Activated CD8-positive, alpha-beta memory T cell treated with anti-CD3 and anti-CD28 coated beads, Interleukin-2, amount 10 ng/mL, durations not matched to agents 7 days and 5 days (primary cell): ENCODE measurements at places on chromosomes 12 and 14. TPM values are rescaled to one million over a fixed set of nuclear protein-coding genes. Genes with fewer than 3 reads are reported as not detected.

GRCh38 chr12:85779768-85780167 is 56.4 kb downstream of the RASSF9 start:
- no peak for DNase-seq
- no peak overlapping the region for H3K4me3 ChIP-seq
- no peak overlapping the region for H3K27ac ChIP-seq
- no peaks in the 10 kb centered on the region for H3K27me3 ChIP-seq
- H3K36me3 ChIP-seq: no peaks in the 10 kb centered on the region
- no peaks in the 10 kb centered on the region for H3K4me1 ChIP-seq

GRCh38 chr12:122841544-122842321 is 6.5 kb downstream of the HIP1R start:
- no peaks in the 10 kb centered on the region for H3K36me3 ChIP-seq
- no peak for DNase-seq
- no peak overlapping the region for H3K27ac ChIP-seq
- no peaks in the 10 kb centered on the region for H3K27me3 ChIP-seq

GRCh38 chr12:11716794-11717518 is 67.5 kb downstream of the ETV6 start:
- peaks cover 22% of the 10 kb centered on the region for H3K4me1 ChIP-seq
- H3K27ac ChIP-seq: no peak overlapping the region
- no peak for DNase-seq

The UNC79 gene
- total RNA-seq: not detected

DNA sequence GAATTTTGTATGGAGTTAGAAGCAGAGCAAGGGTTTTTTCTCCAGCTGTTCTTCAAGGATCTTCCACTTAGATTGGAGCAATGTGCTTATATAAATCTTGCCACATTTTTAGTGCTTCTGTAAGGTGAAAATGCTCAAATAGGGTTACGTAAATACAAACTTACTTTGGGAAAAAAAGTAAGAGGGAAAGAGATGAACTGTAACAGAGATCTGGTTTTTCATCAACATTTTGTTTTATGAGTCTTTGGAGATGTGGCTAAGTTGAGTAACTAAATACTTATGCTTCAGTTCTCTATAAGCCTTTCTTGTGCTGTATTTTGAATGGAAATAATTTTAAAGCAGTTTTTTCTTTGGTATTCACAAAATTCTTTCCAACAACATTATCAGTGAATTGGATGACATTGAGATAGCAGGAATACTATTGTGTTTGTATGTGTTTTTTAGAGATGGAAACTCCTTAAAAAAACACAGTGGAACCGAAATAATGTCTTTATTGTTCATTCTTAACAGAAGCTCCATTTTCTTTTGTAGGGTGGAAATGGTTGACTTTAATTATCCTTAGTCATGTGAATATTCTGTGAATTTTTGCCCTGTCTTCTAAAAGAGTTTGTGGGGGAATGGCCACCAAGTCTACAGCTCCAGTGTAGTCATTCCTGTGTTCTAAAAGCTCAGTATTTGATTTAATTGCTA is 45.7 kb downstream of the NPAS3 start:
- no peaks in the 10 kb centered on the region for H3K36me3 ChIP-seq
- H3K4me1 ChIP-seq: no peaks in the 10 kb centered on the region
- no peak for DNase-seq
- no peak overlapping the region for H3K4me3 ChIP-seq
- no peak overlapping the region for H3K27ac ChIP-seq

The KRT74 gene
- total RNA-seq: not detected

DNA sequence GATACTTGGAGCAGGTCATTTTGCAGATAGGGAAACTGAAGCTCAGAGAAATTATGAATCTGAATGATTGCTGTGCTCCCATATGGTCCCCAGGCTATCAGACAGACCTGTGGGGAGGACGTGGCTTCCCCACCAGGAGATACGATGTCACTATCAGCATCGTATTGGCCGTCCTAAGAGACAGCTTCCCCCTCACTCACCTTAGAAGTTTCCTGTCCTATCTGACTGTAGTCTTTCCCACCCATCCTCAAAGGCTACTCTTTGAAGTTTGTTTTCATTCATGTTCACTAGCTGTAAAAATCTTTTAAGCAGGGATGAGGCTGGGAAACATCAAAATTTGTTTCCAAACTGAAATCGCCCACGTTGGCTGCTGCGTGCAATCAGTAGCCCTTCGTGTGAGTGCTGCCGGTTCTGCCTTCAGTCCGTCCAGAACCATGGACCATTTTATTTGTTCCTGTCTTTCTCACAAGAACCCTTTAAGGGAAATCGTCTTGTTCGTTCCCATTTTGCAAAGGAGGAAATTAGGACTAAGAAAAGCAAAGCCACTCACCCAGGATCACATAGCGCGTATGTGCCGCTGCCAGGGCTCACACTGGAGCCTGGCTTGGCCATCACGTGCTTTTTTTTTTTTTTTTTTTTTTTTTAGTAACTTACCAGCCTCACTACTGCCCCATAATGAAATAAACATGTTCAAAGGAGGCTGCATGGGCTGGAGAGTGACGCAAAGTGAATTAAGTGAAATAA is 1.0 kb upstream of the KDM2B start:
- no peak for DNase-seq
- H3K36me3 ChIP-seq: no peaks in the 10 kb centered on the region
- H3K27me3 ChIP-seq: no peaks in the 10 kb centered on the region

GRCh38 chr12:123152833-123153232 is 1.9 kb upstream of the PITPNM2 start:
- peaks cover 19% of the 10 kb centered on the region for H3K27me3 ChIP-seq
- DNase-seq: no peak
- no peak overlapping the region for H3K4me3 ChIP-seq
- H3K4me1 ChIP-seq: peaks cover 14% of the 10 kb centered on the region
- H3K27ac ChIP-seq: no peak overlapping the region

The HEATR5A gene
- 18.7 TPM for total RNA-seq

- no peak overlapping the region for H3K4me3 ChIP-seq
- H3K27me3 ChIP-seq: peaks cover 14% of the 10 kb centered on the region
- DNase-seq: no peak
- H3K36me3 ChIP-seq: no peaks in the 10 kb centered on the region
- H3K4me1 ChIP-seq: no peaks in the 10 kb centered on the region
Measured at GRCh38 chr14:81371802-81372201, 28.3 kb downstream of the STON2 start.

GRCh38 chr14:33370426-33370825 is 431.7 kb downstream of the NPAS3 start:
- no peak overlapping the region for H3K27ac ChIP-seq
- H3K4me1 ChIP-seq: no peaks in the 10 kb centered on the region
- H3K36me3 ChIP-seq: no peaks in the 10 kb centered on the region

The PAX9 gene
- total RNA-seq: not detected

GRCh38 chr14:96194657-96195431 is 9.8 kb upstream of the BDKRB2 start:
- no peak for DNase-seq
- no peak overlapping the region for H3K4me3 ChIP-seq
- peaks cover 14% of the 10 kb centered on the region for H3K27me3 ChIP-seq
- H3K4me1 ChIP-seq: peaks cover 5% of the 10 kb centered on the region

The FAM186B gene
- not detected for total RNA-seq

The PABPN1 gene
- 269 TPM for total RNA-seq

GRCh38 chr14:80491131-80491530 is 279.8 kb upstream of the DIO2 start:
- peaks cover 10% of the 10 kb centered on the region for H3K4me1 ChIP-seq
- DNase-seq: peak; percentile 41
- no peaks in the 10 kb centered on the region for H3K27me3 ChIP-seq
- H3K27ac ChIP-seq: peak overlapping the region; percentile 39
- no peak overlapping the region for H3K4me3 ChIP-seq

GRCh38 chr14:55450539-55450938 is 10.1 kb upstream of the TBPL2 start:
- H3K4me1 ChIP-seq: peaks cover 3% of the 10 kb centered on the region
- no peak for DNase-seq
- H3K4me3 ChIP-seq: no peak overlapping the region
- no peak overlapping the region for H3K27ac ChIP-seq

The TBC1D30 gene
- 0.26 TPM for total RNA-seq

DNA sequence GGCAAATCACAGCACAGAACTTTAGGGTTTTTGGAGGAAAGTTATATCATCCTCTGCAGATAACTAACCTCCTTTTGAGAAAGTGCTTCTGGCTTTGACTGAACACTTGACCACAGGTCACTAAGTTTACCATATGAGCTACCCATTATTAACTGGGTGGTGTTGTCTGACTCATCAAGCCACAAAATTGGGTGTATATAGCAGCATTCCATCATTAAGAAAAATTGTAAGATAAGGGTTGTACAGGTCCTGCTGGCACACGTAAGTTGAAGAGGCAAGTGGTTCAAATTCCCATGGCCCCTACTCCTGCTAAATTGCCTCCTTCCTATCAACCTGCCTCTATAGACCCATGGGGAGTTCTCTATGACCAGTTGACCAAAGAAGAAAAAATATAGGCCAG is 39.5 kb downstream of the L2HGDH start:
- H3K27me3 ChIP-seq: no peaks in the 10 kb centered on the region
- DNase-seq: no peak
- H3K4me1 ChIP-seq: no peaks in the 10 kb centered on the region

The GLT8D2 gene
- total RNA-seq: 0.40 TPM

DNA sequence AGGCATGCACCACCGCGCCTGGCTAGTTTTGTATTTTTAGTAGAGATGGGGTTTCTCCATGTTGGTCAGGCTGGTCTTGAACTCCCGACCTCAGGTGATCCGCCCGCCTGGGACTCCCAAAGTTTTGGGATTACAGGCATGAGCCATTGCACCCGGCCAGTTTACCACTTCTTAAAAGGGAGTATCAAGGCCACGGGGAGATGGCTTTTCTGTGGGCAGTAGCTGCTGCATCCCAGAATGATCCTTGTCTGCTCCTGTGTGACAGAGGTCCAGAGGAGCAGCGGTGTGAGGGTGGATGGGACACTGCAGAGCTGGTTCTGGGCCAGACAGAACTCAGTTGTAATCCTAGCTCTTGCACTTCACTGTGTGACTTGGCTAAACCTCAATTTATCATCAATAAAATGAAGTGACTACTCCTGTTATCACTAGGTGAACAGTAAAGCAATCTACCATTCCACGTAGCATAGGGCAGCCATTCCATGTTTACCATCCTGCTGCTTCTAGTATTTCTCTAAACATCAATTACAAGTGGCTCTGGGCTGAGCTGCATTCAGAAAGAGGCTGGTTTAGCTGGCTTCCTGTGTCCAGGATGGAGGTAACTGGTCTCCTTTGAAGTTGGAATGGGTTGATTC is 3.0 kb upstream of the NPFF start:
- H3K4me3 ChIP-seq: no peak overlapping the region
- peaks cover 6% of the 10 kb centered on the region for H3K36me3 ChIP-seq
- H3K4me1 ChIP-seq: peaks cover 17% of the 10 kb centered on the region
- H3K27me3 ChIP-seq: no peaks in the 10 kb centered on the region

DNA sequence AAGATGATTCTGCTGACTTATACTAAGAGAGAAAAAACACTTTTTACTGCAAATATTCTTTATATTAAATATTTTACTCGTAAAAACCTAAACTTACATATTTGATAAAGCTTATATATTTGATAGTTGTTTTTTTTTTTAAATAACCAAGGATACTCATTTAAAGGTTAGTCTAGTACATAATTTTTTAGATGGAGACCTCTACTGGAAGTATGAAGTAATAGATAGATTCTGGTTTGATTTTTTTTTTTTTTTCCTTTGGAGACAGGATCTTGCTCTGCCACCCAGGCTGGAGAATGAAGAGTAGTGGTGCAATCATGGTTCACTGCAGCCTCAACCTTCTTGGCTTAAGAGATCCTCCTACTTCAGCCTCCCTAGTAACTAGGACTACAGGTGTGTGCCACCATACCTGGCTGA is 16.4 kb downstream of the ARID2 start:
- H3K27me3 ChIP-seq: no peaks in the 10 kb centered on the region
- H3K27ac ChIP-seq: no peak overlapping the region
- no peak for DNase-seq
- H3K4me3 ChIP-seq: no peak overlapping the region
- H3K36me3 ChIP-seq: peaks cover 46% of the 10 kb centered on the region

- no peak for DNase-seq
- H3K27me3 ChIP-seq: peaks cover 3% of the 10 kb centered on the region
- H3K4me1 ChIP-seq: peaks cover 23% of the 10 kb centered on the region
- no peak overlapping the region for H3K27ac ChIP-seq
- H3K4me3 ChIP-seq: no peak overlapping the region
Measured at GRCh38 chr12:718756-719102, 33.6 kb upstream of the WNK1 start.

GRCh38 chr14:23055621-23056144 is 1.6 kb downstream of the CDH24 start:
- H3K4me3 ChIP-seq: no peak overlapping the region
- no peak overlapping the region for H3K27ac ChIP-seq
- H3K4me1 ChIP-seq: peaks cover 16% of the 10 kb centered on the region
- H3K36me3 ChIP-seq: peaks cover 5% of the 10 kb centered on the region
- DNase-seq: no peak

DNA sequence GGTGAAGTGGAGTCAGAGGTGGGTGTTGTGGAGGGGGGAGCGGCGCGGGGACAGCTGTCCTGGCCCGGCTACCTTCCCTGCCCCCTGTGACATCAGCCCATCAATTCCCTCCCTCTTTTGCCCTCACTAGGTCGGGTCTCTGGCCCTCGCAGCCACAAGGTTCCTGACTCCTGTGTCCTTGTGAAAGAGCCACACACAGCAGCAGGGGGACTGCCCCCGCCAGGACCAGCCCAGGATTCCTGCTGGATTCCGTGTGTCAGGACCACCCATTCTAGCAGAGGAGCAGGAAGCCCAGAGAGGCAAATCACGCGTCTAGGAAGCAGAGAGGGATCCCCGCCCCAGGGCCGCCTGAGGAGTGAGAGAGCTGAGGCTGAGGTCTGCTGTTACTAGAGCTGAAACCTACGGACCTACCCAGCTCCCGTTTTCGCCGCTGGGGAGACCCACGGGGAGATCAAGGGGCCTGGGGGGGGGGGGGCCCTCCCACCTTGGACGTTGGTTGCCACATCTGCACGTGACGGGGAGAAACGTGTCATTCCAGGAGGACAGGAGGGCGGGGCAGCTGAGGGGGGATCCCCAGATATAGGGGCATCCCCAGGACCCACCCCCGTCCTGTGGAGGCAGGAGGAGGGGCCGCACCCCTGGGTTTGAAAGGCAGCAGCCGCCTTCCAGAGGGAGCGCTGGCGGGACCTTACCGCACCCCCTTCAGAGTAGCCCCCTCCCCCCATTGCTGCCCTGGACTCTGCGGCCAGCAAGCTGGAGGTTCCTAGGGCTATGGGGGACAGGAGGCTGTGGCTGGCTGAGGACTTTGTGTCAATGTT is 12.5 kb upstream of the INF2 start:
- H3K27me3 ChIP-seq: peaks cover 12% of the 10 kb centered on the region
- peaks cover 20% of the 10 kb centered on the region for H3K4me1 ChIP-seq
- no peak for DNase-seq
- H3K4me3 ChIP-seq: no peak overlapping the region
- no peak overlapping the region for H3K27ac ChIP-seq
- H3K36me3 ChIP-seq: no peaks in the 10 kb centered on the region

DNA sequence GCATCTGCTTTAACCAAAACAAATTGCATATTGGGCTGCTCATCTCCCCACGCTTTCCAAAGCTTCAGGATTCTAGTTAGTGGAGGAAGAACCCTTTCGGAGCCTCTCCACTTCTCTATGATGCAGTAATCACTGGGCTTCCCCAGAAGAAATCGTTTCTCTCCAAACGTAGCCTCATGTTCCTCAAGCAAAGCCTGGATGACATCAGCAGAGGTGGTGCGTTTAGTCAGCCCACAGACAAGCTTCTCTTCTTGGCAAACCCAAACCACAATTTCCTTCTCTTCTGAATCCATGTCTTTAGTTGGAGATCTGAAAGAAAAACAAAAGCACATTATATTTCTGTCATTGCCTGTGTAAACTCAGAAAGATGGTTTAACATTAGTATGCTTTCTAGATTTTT is 30.6 kb downstream of the RASSF9 start:
- H3K27ac ChIP-seq: no peak overlapping the region
- H3K36me3 ChIP-seq: no peaks in the 10 kb centered on the region
- no peak for DNase-seq
- H3K4me3 ChIP-seq: no peak overlapping the region
